ENCODE measurements at places on chromosomes 2 and 18.

GRCh38 chr2:202037086-202037485 is 3.4 kb downstream of the FZD7 start:
- DNase-seq = no peak

DNA sequence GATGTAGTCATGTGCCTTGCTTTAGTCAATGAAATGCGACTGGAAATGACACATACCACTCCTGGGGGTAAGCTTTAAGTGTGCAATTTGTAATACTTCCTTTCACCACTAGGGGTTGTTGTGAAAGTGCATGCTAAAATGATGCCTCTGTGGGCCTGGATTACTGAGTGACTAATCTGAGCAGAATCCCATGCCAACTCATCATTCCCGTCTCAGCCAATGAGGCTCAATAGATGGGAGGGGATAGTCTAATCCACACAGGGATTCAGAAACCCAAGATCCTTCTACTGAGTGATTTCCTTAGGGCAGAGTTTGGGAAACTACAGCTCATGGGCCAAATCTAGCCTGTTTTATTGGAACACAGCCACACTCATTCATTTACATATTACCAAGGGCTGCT is 54.0 kb downstream of the HRH4 start:
- DNase-seq = no peak

DNA sequence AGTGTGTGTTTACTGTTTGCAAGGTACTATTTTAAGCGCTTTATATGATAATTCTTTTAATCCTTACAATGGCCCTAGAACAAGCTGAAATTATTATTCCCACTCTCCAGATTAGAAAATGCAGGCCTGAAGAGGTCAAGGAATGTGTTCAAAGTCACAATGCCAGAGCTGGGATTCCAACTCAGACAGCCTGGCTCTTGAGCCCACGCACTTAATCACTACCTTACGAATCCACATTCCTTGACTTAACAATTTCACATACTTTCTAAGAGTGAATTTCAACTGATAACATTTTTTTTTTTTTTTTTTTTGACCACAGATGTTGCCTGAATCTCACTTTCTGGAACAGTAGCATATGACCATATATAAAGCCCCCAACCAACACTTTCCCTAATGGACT is 400.3 kb downstream of the NCKAP5 start:
- no peak for DNase-seq

DNA sequence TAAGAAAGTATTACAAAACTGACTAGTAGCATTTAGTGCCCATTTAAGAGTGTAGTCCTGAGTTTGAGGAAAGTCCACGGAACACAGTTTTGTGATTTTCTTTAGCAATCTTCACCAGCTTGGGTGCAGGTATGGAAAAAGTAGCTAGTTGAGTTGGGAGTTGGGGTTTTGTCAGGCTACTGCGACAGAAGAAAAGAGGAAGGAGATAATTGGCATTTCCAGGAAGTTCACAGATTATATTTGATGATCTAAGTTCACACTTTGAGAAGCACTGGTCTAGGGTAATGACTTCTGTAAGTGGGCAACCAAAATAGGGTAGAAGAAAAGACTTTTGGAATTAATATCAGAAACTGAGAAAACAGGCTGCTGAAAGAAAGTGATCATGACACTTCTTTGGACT is 52.1 kb downstream of the VIL1 start:
- no peak for DNase-seq

- no peak for DNase-seq
These were observed 84.9 kb upstream of the PMAIP1 start for GRCh38 chr18:59814891-59815290.

Measured in cortex of kidney (tissue), 1 donor.